Activated T-cell treated with anti-CD3 and anti-CD28 coated beads for 4 hours (primary cell): ENCODE measurements at places on chromosomes 6 and 20.

GRCh38 chr6:13624871-13625288 lies 9.7 kb downstream of the NOL7 start:
- DNase-seq, result no peak

DNA sequence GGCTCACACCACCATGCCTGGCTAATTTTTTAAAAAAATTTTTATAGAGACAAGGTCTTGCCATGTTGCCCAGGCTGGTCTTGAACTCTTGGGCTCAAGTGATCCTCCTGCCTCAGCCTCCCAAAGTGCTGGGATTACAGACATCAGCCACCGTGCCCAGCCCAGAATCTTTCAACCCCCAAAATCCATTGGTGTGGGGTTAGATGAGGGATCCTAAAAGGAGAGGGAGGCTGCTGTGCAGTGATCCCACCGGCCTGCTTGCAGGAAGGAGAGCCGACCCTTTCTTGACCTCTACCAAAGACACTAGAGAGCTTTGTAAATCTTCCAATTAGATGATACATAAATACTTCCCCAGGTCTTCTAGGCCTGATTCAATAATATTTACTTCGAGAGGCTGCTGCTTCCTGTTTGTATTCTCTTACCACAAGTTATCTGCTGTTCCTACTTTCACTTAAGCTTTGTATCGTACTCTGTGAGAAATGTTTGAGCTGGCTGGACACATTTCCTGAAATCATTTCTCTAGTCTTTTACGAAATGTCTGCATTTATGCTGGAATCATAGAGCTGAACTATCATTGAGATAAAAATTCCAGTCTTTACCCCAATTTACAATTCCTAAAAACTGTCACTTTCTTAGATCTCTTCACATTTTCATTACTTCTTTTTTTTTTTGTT lies 49.3 kb upstream of the IER3 start:
- DNase-seq, result no peak

DNA sequence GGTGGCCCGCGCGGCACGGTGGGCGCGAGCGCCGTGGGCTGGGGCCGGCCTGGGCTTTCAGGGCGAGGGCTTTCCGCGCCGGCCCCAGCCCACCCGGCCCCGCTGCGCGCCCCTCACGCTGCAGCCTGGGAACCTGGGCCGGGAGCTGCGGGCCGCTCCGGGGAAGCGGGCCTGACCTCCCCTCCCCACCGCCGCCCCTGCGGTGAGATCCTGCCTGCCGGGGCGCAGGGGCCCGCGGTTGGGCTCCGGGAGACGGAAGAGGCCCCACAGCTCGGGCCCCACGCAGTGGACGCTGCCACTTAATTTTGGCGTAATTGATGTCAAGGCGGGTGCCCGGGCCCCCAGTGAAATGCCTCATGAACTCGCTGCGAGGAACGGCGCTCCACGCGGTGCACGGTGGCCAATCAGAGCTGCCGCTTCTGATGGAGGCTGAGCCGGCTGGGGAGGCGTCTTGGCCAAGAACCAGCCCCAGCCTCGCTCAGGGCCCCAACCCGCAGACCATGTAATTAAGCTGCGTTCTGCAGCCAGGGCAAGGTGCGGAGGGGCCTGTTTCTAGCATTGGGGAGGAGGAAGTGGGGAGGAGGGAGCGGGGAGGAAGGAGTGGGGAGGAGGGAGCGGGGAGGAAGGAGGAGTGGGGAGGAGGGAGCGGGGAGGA lies 96.1 kb upstream of the BHLHE23 start:
- peak; percentile 50 for DNase-seq

GRCh38 chr20:62208795-62209755 lies 11.0 kb downstream of the HRH3 start:
- no peak for DNase-seq

- no peak for DNase-seq
Observed at GRCh38 chr20:16415071-16416053, 157.9 kb downstream of the KIF16B start.

- no peak for DNase-seq
Observed at GRCh38 chr20:49694450-49695071, 19.1 kb downstream of the B4GALT5 start.

GRCh38 chr20:63159826-63160640 lies 55.9 kb downstream of the YTHDF1 start:
- no peak for DNase-seq

DNA sequence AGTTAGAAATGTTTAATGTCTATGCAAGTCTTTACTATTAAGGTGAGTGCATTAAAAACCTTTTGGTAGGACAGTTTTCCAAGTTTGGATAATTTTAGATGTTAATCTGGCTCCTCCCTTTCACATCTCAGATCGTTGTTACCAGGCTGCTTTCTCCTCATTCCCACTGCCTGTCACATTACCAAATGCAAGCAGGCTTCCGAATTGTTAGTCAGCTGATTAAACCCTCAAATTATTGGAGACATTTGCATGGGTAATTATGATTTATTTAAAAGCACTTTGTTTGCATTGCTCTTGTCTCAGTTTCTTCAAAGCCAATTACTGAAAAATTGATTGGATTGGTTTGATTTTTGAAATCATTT lies 816.5 kb downstream of the KIF16B start:
- DNase-seq, result no peak

GRCh38 chr6:11129908-11130565 lies 18.5 kb upstream of the ERVFRD-1 start:
- DNase-seq, result no peak

GRCh38 chr20:19649041-19649440 lies 109.0 kb upstream of the RIN2 start:
- no peak for DNase-seq

GRCh38 chr20:10832141-10832540 lies 158.3 kb upstream of the JAG1 start:
- no peak for DNase-seq

DNA sequence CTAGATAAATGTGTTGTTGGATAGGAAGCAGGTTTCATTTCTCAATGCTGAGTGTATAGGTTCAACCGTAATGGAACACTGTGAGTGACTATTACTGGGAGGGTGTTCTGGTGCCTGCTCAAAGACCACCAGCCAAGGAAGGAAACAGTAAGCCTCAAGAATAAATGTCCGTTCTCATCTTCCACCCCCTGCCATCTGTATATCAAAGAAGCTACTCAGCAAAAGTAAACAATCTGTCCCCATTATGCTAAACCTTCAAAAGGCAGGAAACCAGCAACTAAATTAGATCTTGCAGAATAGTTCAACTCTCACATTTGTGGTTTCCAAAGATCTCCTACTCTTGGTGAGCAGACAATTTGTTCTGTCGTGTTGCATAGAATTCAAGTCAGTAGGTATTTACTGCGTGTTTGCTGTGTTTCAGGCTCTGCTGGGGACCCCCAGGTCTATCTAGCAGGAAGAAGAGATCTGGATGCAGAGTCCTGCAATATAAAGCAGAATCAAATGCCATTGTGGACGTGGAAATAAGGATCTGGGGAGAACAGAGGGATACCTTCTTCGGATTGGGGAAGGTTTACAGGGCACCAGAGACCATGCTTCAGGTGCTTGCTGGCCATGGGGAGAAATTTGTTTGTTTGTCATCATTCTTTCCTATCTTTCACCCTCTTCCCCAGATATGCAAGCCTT lies 87.3 kb downstream of the SCML4 start:
- DNase-seq, result no peak

DNA sequence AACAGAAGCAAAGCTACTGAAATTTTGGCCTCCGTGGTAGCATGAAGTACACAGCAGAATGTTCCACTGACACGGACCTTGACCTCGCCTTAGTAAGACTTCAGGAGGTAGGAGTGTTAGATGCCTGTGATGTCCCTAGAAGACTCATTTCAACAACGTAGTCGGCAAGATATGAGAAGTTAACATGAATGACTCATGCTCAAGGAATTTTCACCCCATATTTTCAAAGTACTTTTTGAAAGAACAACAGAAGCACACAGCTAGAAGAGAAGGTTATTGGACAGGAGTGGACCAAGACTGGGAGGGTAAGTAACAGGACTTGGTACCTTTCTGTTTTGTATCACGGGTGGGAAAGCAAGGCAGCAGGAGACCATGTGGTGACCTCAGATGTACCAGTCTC lies 78.0 kb downstream of the DZANK1 start:
- no peak for DNase-seq

- no peak for DNase-seq
Observed at GRCh38 chr6:154399097-154399496, 42.5 kb upstream of the IPCEF1 start.

GRCh38 chr6:56062836-56063235 lies 184.5 kb downstream of the COL21A1 start:
- DNase-seq, result no peak

DNA sequence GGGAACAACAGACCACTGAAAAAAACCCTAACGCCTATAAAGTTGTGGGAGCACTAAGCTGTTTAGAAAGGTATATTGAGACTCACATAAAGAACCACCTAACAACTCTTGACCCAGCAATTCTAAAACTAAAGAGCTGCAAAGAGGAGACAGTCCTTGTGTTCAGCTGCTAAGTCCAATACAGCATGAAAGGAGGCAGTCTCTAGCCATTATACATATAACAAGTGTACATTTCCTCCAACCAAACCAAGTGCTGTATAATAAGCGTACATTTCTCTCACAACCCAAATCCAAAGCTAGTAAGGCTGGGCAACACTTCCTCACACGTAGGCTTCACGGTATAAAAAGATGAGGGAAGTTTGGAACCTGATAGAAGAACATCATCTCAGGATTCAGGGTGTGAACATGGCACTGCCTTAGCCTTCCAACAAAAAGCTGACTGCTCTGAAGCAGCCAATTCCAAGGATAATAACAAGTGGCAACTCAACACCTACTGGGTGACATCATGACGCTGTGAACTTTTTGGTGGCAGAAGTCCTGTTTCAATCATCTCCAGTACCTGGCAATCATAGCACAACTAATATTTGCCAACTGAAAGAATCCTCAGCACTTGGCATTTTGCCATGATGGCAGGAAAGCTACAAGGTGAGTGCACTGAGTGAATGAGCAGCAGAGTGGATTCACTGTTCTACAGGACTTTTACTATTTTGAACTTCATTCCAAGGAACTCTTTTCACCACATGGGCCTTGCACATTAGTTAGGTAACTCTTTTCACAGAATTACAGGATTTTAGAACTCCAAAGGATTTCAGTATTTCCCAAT lies 16.6 kb downstream of the TBC1D20 start:
- no peak for DNase-seq

DNA sequence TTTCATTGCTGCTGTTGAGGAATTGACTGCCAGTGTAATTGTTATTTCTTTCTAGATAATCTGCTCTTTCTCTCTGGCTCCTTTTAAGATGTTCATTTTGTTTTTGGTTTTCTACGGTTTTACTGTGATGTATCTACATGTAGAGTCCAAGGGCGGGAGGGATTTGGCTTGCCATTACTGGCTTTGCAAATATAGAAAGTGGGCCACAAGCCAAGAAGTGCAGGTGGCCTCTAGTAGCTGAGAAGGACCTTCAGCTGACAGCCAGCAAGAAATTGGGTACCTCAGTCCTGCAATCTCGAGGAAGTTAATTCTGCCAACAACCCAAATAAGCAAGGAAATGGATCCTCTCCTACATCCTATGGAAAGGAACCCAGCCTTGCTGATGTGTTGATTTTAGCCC lies 42.8 kb upstream of the GLP1R start:
- no peak for DNase-seq

DNA sequence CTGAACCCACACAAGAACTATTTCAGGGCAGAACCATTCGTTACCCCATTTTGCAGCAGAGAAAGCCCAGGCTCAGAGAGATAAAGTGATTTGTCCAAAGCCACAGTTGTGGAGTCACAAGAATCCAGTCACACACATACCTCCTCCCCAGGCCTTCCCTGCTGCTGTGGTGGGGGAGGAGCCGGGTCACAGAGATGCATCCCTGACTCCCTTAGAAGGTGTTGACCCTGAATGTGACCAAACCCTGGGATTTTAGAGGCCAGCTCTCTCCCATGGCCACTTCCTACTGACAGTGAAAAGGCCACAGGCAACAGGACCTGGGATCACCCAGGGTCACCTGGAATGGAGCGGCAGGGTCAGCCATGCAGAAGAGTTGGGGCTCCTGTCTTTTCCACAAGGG lies 48.6 kb downstream of the CHMP4B start:
- no peak for DNase-seq

DNA sequence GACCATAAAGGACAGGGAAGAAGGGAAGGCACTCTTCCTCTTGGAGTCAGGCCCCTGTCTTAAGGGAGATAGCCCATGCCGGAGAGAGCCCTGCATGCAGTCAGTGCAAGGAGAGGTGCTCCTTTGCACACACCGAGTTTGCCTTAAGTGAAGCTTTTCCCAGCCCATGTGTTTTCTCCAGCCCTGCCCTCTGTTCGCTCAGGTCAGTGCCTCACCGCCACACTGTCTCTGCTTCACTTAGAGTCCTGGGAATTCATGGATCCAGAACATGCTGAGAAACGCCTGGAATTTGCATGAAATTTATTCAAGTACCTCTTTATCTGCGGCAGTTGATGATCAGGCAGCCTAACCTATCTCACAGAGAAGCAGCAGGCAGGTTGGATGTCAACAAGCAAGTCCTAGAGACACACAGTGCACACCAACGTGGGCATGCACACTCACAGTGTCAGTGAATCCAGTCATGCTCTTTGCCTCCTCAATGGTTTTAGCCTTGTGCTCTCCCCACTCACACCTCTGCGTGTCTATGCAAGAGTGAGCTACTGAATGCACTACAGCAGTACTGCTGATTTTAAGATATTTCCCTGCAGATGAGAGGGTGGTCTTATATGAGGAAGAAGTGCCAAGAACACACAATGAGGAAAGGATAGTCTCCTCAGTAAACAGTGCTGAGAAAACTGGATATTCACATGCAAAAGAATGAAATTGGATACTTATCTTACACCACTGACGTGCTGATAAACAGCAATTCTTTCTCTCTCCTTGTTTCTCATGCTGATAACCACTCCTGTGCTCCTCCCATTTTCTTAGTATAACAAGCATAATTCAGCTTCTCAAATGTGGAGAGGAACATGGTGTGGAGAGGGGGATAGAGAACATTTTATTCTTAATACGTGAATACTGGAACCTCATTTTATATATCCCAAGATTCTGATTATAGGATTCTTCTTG lies 295.1 kb upstream of the CDYL start:
- DNase-seq, result no peak

DNA sequence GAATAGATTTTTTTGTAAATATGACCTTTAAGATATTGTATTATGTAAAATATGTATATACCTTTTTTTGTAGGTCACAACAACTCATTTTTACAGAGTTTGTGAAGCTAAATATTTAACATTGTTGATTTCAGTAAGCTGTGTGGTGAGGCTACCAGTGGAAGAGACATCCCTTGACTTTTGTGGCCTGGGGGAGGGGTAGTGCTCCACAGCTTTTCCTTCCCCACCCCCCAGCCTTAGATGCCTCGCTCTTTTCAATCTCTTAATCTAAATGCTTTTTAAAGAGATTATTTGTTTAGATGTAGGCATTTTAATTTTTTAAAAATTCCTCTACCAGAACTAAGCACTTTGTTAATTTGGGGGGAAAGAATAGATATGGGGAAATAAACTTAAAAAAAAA lies 130.9 kb downstream of the SULF2 start:
- no peak for DNase-seq
